Activated CD4-positive, CD25-positive, alpha-beta regulatory T cell treated with anti-CD3 and anti-CD28 coated beads, Interleukin-2, amount 50 U/mL, for 72 hours (primary cell): ENCODE measurements at places on chromosomes 16 and 17.

GRCh38 chr17:30395398-30396022 lies 16.8 kb downstream of the CPD start:
- DNase-seq: no peak

GRCh38 chr16:86925067-86925791 lies 346.9 kb downstream of the FOXL1 start:
- no peak for DNase-seq

DNA sequence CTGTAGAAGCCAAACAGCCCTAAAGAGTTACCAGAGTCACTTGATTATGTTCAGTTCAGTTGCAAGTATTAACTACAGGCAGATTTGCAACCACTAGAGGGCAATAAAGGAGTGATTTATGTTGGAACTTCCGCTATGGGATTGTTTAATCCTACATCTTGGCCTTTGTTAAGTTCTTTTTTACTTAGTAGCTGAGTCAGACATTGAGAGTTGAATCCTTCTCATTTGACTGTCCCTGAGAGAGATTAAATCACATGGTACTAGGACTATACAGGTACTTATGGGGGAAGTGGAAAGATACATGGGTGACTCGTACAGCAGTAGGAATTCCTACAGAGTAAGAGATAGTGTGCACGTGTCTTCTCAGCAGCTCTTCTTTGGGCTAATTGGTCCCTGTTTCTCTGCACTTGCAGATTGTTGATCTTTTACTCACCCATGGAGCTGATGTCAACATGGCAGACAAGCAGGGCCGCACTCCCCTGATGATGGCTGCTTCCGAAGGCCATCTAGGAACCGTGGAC lies 40.3 kb downstream of the CYB561 start:
- no peak for DNase-seq

DNA sequence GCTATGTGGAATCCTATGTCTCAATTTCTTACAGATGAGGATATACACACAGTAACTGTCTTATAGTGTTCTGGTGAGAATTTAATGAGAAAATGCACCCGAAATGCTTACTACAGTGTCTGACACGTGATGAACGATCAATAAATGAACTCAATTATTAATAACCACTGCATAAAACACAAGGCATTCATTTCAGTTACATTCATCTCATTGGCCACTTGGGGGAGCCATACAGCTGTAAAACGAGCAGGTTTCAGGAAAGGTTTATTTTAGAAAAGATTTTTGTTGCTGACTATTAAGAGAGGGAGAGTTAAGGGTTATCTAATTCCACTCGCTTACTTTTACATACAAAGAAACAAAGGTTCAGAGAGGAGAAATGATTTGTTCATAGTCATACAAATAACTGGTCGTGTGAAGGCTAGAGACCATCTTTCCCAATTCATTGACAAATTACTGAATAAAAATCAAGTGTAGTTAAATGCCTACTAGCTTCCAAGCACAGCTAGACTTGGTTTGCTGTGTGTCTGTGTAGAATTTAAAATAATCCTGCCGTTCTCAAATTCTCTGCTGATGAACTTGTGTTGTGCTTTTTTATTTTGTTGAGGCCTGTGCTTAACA lies 160.1 kb downstream of the MAP2K4 start:
- DNase-seq: no peak

GRCh38 chr16:86508028-86508946 lies 2.0 kb upstream of the FOXF1 start:
- DNase-seq: no peak
